Stimulated activated CD8-positive, alpha-beta memory T cell treated with anti-CD3 and anti-CD28 coated beads, Interleukin-7, amount 100 ng/mL, for 4 hours (primary cell): ENCODE measurements at places on chromosomes 11 and 22.

GRCh38 chr22:25403811-25404471 lies 160.5 kb upstream of the GRK3 start:
- DNase-seq, result no peak

GRCh38 chr11:84383576-84383975 lies 1097.4 kb upstream of the CCDC90B start:
- DNase-seq, result no peak

GRCh38 chr11:78549624-78550409 lies 24.8 kb downstream of the NARS2 start:
- DNase-seq, result no peak

- no peak for DNase-seq
Measured at GRCh38 chr11:134126217-134126822, 57.4 kb downstream of the JAM3 start.

DNA sequence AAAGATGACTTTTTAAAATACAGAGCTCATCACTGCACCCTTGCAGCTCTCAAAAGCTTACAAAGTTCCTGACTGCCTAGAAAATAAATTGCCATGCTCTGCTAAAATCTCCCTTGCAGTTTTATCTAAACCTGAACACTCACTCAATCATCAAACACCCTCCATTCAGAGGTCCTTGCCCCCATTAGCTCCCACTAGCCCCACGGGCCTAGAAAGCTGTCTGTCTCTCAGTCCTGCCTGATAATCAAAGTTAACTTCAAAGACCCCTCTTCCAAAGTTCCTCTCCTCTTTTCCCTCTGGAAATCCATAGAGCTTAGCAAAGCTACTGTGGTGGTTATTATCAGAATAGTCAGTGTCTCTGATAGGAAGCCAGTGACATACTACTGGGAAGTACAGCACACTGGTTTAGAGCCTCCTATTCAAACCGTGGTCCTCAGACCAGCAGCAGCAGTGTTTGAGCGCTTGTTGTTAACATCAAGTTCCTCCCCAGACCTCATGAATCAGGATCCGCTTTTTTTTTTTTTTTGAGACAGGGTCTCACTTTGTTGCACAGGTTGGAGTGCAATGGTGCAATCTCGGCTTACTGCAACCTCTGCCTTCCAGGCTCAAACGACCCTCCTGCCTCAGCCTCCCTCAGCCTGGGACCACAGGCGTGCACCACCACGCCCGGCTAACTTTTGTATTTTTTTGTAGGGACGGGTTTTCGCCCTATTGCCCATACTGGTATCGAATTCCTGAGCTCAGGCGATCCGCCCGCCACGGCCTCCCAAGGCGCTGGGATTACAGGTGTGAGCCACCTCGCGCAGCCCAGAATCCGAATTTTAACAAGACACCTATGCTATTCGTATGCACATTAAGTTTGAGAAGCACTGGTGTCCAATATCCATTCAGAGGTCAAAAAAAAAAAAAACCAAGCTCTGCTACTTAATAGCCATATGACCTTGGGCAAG lies 1.2 kb downstream of the NDUFC2 start:
- DNase-seq, result no peak

GRCh38 chr11:57514538-57515331 lies 767 bp downstream of the SLC43A1 start:
- DNase-seq, result no peak

GRCh38 chr22:39577366-39577765 lies 6.8 kb downstream of the CACNA1I start:
- DNase-seq, result no peak

- no peak for DNase-seq
Measured at GRCh38 chr11:122441666-122442035, 213.9 kb upstream of the UBASH3B start.

DNA sequence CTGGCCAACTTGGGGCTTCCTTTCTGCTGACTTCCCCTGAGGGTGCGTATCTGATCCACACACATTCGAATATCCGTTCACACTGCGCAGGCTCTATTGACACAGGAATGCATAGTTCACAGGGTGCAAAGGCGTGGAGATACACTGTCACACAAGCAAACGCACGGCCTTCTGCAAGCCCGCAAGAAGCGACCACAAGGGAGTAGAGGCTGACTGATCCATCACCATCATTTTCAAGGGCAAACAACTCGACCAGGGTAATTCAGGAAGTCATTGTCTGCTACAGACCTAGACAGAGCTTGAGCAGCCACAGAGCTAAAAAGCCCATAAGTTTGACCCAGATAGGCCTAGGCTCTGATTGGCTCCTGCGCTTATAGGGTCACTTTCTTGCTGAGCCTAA lies 392.3 kb downstream of the MN1 start:
- no peak for DNase-seq

- DNase-seq, result no peak
Measured at GRCh38 chr11:83674102-83674896, 388.1 kb upstream of the CCDC90B start.

DNA sequence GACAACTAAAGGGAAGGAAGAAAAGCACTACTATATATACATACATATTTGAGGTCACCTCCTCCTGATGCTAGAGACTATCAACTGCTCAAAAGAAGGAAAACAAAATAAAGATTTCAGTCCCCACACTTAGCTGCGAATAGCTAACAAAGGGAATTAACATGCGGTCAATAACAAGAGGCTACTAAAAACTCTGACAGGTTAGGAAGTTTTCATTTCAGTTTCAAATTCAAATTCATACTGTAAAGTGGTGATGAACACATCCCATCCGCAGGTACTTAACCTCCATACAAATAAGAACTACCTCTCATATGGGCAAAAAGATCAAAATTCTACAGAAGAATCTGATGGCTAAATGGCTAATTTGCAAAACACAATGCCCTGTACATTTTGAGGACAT lies 2.6 kb downstream of the NAP1L4 start:
- no peak for DNase-seq

GRCh38 chr22:26416670-26417276 lies 12.3 kb upstream of the ASPHD2 start:
- no peak for DNase-seq

DNA sequence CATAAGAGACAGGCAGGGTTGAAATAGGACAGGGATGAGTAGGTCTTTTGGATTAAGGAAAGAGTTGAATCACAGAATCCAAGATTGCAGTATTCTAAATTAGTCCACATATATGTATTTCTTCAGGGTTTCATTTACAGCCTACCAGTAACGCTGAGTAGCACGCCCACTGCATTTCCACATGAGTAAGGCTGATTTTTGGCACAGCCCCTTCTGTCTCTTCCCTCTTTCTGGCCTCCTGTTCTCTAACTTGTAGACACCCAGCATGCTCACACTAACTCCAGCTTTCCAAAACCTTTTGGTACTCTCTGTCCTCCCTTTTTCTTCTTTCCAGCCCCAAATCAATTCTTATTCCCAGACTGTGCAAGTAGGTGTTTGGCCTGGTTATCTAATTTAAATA lies 3.7 kb upstream of the SIK2 start:
- no peak for DNase-seq
